T1000 (cell line): ENCODE measurements at places on chromosomes 6 and 20.

GRCh38 chr20:39445095-39445494 lies 483.0 kb downstream of the DHX35 start:
- DNase-seq: no peak

DNA sequence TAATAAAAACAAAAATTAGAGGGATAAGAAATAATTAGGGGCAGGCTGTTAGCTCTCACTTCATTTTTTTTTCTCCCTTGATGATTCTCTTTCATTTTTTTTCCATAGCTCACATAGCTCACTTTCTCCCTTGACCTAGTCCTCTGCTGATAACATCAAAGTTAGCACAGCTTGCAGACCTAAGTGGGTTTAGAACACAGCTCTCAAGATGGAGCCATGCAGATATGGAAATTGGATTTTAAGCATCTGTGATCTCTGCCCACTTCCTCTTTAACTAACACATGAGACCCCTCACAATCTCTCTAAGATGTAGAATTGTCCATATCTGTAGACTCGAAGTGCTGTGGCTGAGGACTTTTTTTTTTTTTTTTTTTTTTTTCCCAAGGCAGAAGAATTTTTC lies 257.1 kb downstream of the SOX4 start:
- no peak for DNase-seq

DNA sequence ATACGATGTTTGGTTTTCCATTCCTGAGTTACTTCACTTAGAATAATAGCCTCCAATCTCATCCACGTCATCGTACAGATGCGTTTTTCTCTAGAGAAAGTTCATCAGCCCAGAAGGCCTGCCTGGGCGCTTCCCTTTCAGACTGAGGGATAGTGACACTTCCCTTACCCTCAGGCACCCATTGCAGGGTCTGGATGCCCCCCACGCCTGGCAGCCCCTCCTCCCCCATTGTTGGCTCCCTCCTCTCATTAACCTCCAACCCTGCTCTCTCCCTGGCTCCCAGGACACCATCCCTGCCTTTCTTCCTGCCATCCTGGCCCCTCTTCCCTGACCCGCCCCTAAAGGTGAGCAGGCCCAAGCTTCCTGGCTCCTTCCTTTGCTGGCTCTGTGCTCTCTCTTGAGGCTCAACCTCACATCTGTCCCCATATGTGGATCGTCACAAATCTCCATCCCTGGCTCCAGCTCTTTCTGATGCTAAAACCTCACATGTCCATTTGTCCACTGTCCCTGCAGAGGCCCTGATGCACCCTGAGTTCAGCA lies 145.2 kb downstream of the SYCP2 start:
- no peak for DNase-seq

- no peak for DNase-seq
These were observed 34.8 kb downstream of the ELMO2 start for GRCh38 chr20:46371656-46372055.

DNA sequence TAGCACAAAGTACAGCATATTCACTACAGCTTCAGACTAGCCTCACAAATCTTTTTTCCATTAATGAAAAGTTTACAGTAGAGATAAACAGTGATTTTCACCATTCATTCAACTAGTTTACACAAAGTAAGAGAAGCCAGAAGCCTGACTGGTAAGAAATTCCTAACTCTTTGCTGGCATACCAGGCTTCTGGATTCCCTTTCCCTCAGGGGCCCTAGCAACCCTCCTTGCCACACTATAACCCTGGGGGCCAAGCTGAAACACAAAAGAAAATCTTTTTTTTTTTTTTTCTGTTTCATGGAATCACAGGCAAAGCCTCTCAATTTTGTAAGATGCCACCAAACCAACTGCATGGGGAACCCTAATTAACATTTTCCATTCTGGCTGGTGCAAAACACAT lies 28.9 kb upstream of the HMGN3 start:
- DNase-seq: no peak

- no peak for DNase-seq
These were observed 37.0 kb downstream of the NFATC2 start for GRCh38 chr20:51505566-51505965.

GRCh38 chr20:9389346-9389745 lies 125.0 kb upstream of the LAMP5 start:
- DNase-seq: no peak

DNA sequence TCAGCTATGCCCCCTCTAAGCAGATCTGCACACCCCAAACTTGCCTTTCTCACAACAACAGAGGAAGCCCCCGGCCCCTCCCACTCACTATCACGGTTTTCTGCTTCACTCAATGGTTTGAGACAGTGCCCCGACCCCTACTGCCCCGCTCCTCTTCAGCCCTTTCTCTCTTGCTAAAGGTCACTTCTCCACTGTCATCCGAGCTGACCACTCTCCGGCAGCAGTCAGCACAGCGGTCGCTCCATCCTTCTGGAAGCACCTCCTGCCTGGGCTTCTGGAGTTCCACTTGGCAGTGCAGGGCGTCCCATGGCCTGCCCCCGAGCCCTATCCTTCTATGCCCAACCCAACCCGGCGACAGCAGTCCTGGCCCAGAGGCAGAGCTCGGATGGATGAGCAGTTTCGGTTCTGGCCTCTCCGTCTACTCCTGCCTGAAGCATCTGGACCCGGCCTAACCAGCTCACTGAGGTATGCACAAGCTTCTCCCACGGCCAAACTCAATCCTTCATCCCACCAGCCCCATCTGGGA lies 4.1 kb downstream of the CTSZ start:
- DNase-seq: no peak

DNA sequence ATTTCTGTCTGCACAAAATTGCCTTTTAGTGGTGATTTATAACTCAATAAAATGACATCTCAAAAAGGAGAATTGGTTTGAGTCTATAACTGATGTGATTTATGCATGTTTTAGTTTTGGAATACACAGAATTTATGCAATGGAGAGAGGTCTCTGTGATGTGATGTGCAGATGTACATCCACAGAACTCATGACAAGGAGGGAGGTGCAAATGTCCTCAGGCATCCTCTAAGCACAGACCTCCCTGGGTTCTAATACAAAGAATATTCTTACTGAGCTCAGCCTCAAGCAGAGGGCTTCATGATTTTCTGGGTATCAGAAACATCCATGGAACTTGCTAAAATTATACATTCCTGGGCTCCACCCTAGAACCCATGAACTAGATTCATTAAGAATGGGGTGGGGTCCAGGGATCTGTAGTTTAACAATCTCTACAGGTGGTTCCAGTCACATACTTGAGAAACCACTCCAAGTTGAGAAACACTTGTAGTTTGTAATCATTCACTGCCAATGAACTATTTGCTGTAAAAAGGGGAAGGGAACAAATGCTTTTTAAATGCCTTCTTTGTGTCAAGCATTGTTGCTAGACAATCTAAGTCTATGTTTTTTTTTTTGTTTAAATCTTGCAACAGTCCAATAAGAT lies 60.2 kb upstream of the NEDD9 start:
- DNase-seq: no peak
